ENCODE measurements at places on chromosomes 11 and 22.

DNA sequence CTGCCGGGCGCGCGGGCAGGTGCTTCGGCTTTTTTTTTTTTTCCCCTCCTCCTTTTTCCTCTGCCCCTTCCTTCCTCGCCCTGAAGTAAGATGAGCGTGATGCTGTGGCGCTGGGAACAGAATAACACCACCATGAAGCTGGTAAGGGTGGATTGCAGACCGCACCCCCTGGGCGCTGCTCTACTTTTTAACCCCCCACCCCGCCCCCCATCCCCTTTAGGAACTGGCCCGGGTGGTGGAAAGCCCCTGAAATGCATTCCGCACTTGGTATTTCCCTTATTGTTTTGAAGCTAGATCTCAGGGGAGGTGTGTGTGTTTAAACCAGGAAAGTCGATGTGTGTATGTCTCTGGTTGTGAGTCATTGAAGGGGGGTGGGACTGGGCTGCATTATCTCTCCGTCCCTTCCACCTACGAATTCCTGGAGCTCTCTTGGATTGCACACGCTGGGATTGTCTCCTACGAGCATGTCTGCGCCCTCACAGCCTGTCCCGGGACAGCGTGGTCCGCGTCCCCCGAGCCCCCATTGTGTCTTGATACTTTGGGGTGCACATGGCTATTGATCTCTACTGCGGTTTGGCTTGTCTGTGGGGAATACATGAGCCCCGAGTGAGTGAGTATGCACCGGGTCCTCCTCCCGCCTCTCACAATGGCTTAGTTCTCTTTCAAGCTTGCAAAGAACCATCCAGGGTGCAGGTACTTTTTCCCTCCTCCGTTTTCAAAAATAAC, 64.9 kb downstream of the NAV2 start:
- no peak for DNase-seq

- peak; percentile 32 for DNase-seq
Observed at GRCh38 chr11:111944651-111945051, 7.5 kb downstream of the DIXDC1 start.

GRCh38 chr11:58965246-58965985, 26.1 kb downstream of the GLYATL1 start:
- no peak for DNase-seq

DNA sequence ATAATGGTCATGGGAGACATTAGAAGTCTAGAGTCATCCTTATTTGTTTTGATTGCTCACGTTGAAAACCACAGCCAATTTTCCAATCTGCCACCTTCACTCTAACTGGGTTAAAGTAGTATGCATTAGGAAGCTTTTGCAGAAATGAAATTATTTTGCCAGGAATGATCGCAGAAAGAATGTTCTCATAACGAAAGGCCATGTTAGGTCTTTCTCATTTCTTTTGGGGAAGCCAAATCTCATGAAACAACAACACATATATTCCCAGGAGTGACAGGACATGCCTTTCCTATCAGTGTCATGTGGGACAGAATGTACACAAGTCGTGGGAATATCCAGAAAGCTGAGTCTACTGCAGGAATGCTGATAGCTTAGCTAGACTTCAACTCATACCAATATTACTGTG, 386.3 kb downstream of the AASDHPPT start:
- DNase-seq, result no peak

GRCh38 chr11:72541257-72541974, 107.1 kb upstream of the CLPB start:
- no peak for DNase-seq

DNA sequence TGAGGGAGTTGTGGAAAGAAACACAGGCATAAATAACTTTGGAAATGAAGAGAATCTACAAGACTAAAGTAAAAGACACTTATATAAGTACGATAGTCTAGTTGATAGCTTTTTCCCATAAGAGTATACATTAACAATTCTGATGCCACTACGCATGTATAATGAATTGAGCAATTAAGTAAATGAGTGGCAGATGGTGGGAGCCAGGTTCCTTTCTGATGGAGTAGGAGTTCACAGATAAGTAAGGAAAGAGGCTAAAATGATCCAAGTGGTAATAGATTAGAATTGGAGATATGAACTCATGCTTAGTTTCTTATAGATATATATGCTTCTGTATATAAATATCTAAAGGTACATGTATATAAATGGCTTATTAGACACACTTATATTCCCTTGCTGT, 368.3 kb downstream of the FAM181B start:
- no peak for DNase-seq

DNA sequence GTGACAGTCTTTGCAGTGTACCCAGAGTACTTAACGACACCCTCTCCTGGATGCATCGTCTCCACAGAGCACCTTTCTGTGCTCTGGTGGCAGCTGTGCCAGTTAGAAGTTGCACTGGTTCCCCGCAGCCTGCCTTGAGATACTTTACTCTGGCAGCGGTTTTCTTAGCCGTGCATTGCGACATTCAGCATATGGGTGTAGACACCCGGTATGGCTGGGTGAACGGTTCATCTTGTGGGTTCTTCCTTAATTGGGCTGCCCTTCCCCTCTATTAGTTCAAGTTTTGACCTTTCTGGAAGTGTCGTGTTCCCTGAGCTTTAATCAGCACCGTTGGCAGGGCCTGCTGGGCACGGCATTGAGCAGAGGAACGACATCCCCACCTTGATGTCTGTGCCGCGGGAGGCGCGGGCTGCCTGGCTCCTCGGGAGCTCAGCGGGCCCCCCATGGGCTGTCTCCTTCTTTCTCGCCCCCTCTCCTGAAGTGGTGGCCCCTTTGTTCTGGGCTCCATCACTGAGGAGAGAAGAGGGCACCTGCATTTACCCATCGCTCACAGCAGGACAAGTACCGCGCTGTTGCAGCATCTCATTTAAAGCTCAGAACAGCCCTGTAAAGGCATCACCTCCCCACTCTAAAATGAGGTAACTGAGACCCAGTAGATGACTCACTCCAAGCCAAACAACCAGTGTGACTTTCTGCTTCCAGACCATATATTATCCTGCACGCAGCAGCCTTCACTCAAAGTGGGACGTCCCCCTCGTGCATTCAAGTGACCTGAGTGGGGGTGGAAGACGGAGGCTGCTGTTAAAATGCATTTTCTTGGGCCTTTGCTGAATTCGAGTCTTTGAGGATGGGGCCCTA, 13.3 kb downstream of the FAM83F start:
- DNase-seq, result peak; percentile 94
